Tracheal epithelial cell (primary cell): ENCODE measurements at places on chromosomes 6 and 20. TPM values are rescaled to one million over a fixed set of nuclear protein-coding genes. Genes with fewer than 3 reads are reported as not detected.

NKX2-2 gene
- not detected in 2 replicates for total RNA-seq

DCDC2 gene
- 0.43 and 55.7 TPM in 2 replicates for total RNA-seq

THBS2 gene
- 0.85 and 10.6 TPM in 2 replicates for total RNA-seq

IL17F gene
- not detected in 2 replicates for total RNA-seq

OPRL1 gene
- under 0.01 and 0.24 TPM in 2 replicates for total RNA-seq

LMBRD1 gene
- 22.0 and 27.5 TPM in 2 replicates for total RNA-seq
